ENCODE measurements at places on chromosomes 5 and 9. TPM values are rescaled to one million over a fixed set of nuclear protein-coding genes. Genes with fewer than 3 reads are reported as not detected.

DNA sequence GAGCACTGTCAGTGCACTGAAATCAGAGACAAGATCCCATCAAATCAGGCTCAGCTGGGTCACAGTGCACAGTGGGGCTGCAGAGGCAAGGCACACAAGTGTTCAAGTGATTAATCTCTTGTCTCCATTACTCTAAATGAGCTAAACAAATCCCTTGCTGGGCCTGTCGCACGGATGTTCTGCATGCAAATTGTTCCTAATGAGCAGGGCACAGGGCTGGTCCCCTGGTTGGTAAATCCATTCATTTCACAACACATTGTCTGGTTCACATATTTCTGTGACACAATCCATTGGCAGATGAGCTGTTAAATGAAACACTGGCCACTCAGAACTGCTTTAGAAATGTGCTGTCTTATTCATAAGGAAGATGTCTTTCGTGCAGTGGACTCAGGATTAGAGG, 167.9 kb upstream of the BRINP1 start:
- H3K4me3 ChIP-seq, result no peak overlapping the region
- H3K27me3 ChIP-seq, result no peaks in the 10 kb centered on the region
- no peak for DNase-seq
- no peaks in the 10 kb centered on the region for H3K36me3 ChIP-seq
- no peaks in the 10 kb centered on the region for H3K4me1 ChIP-seq
- no peak overlapping the region for H3K27ac ChIP-seq

HSD17B4 gene
- 106 TPM for total RNA-seq

FBP2 gene
- total RNA-seq, result not detected

GRCh38 chr5:40578501-40579451, 100.9 kb upstream of the PTGER4 start:
- DNase-seq, result no peak
- no peaks in the 10 kb centered on the region for H3K27me3 ChIP-seq
- peaks cover 19% of the 10 kb centered on the region for H3K4me1 ChIP-seq
- H3K36me3 ChIP-seq, result no peaks in the 10 kb centered on the region
- H3K27ac ChIP-seq, result peak overlapping the region; percentile 73
- H3K4me3 ChIP-seq, result peak overlapping the region; percentile 63

GRCh38 chr5:173094012-173094661, 38.0 kb downstream of the CREBRF start:
- H3K4me1 ChIP-seq, result peaks cover 24% of the 10 kb centered on the region
- no peak for DNase-seq
- no peaks in the 10 kb centered on the region for H3K27me3 ChIP-seq
- no peak overlapping the region for H3K4me3 ChIP-seq
- H3K27ac ChIP-seq, result no peak overlapping the region

All from activated B cell treated with CpG ODN at 0.5 μM for 24 hours (primary cell).